ENCODE measurements at places on chromosomes 2 and 18.

DNA sequence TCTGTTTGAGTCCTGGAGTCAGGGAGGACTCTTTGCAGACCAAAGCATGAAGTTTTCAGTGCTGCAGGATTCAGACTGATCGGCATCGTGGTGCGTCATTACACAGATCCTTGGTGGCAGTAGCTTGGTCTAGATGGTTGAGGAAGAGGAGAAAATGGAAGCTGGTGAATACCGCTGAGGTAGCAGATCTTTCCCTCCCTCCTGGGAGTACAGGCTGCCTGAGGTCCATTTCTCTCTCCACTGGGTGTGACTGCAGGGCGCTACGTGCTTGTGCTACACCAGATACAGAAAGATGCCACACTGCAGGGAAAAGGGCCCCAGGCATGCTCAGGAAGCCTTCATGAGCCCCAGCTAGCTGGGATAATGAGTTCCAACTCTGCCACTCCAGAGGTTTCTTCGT is 3.3 kb upstream of the CNDP1 start:
- no peak for DNase-seq

- no peak for DNase-seq
These were observed at the start of gene HNMT for GRCh38 chr2:137964066-137964858. Gene HNMT (plus strand): TSS chr2:137964473. CDS start chr2:137964492, 19 bp downstream.

- no peak for DNase-seq
These were observed 96.7 kb downstream of the RHOB start for GRCh38 chr2:20543469-20544152.

GRCh38 chr2:85761-86160 is 39.5 kb upstream of the FAM110C start:
- no peak for DNase-seq

DNA sequence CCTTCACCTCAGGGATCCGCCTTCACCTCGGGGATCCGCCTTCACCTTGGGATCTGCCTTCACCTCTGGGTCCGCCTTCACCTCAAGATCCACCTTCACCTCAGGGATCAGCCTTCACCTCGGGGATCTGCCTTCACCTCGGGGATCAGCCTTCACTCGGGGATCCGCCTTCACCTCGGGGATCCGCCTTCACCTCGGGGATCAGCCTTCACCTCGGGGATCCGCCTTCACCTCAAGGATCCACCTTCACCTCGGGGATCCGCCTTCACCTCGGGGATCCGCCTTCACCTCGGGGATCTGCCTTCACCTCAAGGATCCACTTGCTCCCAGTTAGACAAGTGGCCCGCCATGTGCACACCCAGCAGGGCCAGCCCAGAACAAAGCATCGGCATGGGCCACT is 7.3 kb downstream of the KIF1A start:
- no peak for DNase-seq

- DNase-seq, result no peak
These were observed 268.2 kb upstream of the TCF4 start for GRCh38 chr18:55856229-55856628.

GRCh38 chr2:218145124-218145523 is 19.3 kb downstream of the CXCR2 start:
- no peak for DNase-seq

DNA sequence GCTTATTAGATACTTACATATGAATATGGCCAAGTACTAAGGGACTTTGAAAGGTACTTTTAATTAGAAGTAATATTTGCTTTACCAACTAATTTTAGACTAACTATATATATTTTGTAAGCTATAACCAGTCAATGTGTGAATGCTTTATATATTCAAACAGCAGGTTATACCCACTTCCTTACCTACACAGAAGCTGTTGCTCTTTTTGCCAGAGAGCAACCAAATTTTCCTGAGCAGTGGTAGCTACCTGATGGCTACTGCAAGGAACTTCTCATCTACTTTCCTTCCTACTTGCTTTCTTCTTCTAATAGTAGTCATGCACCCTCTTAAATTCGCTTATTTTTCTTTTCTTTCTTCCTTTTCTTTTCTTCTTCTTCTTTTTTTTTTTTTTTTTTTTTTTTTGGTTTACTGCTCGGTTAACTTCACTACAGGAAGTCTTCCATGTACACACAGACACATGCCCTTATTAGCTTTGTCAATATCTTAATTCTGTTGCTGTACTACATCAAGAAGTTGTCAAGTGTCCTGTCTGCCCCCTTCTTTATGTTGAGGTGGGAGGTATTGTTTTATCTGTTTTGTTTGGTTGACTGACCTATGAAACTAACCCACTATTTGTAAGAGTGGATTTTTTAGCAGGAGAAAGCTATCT is 95.0 kb downstream of the EPC2 start:
- DNase-seq, result no peak

DNA sequence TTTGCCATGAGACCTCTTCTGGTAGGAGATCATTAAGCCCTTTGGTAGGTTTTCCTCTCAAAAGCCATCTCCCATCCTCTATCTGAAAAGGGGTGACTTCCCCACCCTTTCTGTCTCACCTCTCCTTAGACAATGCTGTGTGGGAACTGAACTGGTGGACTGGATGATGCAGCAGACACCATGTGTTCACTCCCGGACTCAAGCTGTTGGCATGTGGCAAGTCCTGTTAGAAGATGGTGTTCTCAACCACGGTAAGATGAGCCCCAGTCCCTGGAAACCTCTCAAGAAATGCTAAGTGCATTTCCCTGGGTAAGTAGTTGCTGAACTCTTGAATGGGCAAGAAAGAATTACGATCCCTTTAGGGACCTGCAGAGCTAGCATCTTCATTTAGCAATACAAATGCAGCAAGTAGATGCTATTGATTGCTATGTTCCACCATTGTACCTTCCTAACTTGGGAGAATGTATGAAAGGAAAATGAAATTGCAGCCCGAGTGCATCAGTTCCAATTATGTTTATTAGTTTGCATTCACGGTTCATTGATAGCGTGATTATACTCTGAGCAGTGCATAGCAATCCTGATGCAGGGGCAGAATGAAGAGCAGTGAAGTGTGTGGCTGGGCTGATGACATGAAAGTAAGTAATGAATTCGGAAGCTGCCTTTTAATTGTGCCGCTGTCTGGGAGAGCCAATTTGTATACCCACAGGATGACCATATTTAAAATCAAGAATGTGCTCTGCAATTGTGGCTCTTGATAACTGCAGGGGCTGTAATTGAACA is 110.0 kb upstream of the MAP3K20 start:
- DNase-seq, result no peak

DNA sequence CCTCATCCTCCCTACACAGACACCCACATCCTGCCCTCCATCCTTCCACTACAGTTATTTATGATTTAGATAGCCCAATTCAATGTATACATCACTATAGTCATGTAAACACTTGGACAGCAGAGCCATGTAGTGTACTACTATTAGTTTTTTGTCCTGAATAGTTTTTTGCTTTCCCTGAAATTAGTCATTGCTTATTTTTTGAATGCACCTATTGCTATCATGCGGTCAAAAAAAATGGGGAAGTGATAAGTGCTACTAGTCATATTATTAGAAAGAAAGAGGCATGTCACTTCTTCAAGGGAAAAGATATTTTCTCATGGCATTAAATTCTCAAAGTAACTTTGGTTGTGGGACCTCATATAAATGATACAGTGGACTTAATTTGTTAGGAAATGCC is 6.8 kb upstream of the GREB1 start:
- DNase-seq, result no peak

GRCh38 chr2:29147963-29148362 is 32.7 kb downstream of the CLIP4 start:
- DNase-seq, result no peak

DNA sequence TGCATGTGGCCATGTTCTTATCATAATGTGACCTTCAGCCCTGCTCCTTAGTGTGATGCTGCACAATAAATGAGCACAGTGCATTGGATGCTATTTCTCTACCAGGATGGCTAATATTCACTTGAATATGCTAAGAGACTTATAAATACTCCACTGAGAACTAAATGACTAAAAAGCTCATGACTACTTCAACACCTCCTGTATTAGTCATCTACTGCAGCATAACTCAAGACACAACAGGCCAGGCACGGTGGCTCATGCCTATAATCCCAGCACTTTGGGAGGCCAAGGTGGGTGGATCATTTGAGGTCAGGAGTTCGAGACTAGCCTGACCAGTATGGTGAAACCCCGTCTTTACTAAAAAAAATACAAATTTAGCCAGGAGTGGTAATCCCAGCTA is 213.4 kb downstream of the RND3 start:
- DNase-seq, result no peak

DNA sequence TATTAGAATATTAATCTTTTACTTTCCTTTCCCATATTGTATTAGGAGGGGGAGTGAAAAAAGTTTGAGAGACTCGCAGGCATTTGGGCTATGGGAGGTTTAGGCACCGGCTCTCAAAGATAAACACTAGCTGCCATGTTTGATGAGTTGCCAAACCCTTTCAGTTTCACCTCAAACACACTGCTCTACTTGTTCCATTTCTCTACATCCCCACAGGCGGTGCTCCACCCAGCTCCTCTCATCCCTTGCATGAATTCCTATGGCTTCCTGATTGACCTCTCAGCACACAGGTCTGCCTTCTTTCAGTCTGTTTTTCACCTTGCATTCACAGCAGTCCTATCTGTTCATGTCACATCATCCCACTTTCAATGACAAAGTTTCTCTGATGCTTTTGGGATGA is 65.7 kb downstream of the MEP1B start:
- no peak for DNase-seq

DNA sequence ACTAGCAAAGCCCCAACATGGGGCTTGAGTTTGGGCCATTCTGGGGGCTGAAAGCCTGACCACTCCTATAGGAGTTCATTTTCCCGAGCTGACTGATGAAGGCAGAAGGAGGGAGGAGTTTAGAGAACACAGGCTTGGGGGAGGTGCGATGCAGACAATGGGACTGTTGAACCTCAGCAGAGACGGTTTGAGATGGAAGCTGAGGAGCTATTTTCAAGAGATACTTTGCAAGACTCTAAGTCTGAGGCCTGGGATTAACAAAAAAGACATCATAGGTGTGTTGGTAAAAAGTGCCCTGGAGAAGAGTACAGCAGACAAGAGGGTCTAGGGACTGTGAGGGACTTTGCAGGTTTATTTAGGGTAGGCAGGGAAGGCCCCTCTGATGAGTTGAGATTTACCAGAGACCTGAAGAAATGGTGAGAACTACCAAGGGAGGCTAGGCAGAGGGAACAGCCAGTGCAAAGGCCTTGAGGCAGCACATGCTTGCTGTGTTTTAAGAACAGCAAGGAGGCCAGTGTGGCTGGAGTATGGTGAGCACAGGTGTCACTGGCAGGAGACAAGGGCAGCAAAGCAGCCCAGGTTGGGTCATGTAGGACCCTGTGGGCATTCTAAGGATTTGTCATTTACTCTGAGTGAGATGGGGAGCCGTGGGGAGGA is 31.6 kb downstream of the PCBP1 start:
- DNase-seq, result no peak

GRCh38 chr2:200156166-200156835 is 150.2 kb upstream of the SPATS2L start:
- DNase-seq, result no peak

- DNase-seq, result no peak
These were observed 236.2 kb downstream of the IKZF2 start for GRCh38 chr2:212915121-212915782.

- DNase-seq, result no peak
These were observed 122.6 kb downstream of the LRP1B start for GRCh38 chr2:142008135-142008744.

- no peak for DNase-seq
These were observed 177.1 kb downstream of the LAMA1 start for GRCh38 chr18:6940451-6940850.

GRCh38 chr2:74945788-74946331 is 12.6 kb upstream of the POLE4 start:
- DNase-seq, result no peak

DNA sequence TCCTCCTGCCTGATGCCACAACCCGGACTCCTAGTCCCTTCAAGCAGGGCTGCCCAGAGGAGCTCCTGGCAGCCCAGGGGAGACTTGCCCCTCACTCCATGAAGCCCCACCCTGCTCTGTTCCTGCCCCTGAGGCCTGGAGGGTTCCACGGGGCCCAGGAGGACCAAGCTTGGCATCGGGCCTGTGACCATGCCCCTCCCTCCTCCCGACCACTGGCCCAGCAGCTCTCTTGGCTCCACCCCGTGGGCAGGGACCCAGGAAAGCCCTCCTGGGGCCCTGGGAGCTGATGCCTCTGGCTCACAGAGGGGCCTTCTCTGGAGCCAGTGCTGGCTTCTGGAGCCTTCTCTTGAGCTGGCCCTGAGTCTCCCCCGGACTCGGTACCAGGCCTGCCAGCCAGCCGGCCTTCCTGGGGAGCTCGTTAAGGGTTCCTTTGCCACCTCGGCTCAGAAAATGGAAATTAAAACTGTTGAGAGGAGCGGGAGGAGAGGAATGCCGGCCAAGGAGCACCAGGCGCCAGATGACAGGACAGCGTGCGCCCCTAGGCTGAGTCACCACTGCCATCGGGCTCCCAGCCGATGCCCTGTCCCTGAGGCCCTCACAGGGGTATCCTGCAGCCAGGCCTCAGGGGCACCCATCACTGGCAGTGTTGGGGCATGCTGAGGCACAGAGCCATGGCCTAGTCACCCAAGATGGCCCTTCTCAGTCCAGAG is 40.6 kb upstream of the SNED1 start:
- DNase-seq, result no peak

DNA sequence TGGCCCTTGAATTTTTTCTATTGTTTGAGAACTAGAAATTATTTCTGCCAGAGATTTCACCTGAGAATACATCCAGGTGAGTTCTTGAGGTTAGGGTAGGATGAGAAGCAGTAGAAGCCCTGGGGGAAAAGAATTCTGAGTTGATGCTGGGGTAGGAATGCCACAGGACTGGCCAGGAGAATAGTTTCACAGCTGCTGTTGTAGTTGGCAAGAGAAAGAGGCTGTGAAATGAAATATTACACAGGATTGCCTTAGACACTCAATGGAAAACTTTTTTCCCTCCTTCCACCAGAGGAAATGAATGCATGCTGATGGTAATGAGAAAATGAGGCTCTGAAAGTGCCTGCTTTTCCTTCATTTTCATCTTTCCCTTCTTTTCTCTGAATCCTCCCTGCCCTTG is 54.6 kb downstream of the PRKCE start:
- DNase-seq, result no peak

GRCh38 chr2:169110419-169110818 is 41.1 kb downstream of the DHRS9 start:
- DNase-seq, result no peak

DNA sequence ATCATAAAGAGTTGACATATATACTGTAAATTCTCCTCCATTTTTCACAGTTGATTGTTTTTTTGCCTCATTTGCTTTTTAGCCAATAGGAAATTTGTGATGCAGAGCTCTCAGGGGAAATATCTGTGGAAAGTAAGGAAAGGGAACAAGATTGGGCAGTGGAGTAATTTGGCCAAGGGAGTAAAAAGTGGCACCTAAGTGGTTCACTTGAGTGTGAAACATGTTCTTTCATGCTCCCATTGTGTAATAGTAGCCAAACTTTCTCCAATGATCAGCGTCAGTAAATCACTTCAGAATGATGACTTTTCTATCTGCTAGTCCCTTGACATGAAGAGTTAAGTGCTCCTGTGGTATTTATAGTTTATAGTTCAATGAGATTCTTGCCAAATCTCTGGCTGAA is 141.9 kb upstream of the KCNJ3 start:
- no peak for DNase-seq

Measured in NAMALWA (cell line).